Activated CD8-positive, alpha-beta memory T cell treated with anti-CD3 and anti-CD28 coated beads for 1 hour (primary cell): ENCODE measurements at places on chromosomes 3 and 15.

DNA sequence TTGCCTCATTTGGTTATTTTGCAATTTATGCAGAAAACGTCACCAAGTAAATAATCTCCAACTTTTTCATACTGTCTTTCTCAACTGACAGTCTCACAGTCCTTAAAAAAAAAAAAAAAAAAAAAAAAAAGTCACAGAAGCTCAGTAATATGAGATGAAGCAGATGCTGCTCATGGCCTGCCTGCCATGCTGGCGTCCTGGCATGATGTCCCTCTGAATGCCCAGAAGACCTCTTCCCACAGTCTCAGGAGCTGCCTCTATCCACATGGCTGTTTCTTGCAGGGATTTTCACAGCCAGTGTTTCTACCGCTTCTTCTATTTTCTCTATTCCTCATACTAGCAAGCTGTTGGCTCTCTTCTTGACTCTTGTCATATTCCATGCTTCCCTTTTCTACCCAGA is 87.7 kb downstream of the TGFBR2 start:
- DNase-seq = no peak

DNA sequence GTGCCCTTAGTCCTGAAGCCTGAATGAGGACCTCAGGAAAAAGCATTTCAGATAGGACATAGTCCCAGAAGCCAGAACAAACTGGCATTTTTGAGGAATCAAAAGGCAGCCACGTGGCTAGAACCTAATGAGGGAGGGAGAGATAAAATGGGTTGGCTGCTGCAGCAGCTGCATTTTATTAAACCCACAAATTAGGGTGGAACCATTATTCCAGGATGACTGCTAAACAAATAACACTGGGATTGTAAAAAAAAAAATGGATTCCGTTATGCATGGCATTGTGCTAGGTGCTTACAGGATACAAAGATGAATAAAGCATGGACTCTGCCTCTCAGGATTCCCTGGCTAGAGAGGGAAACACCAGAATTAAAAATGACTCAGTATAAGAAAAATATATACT is 141.5 kb downstream of the SATB1 start:
- DNase-seq = no peak

- no peak for DNase-seq
Measured at GRCh38 chr15:88423331-88423730, 43.9 kb downstream of the MRPL46 start.

- DNase-seq = no peak
Measured at GRCh38 chr15:87631093-87631492, 625.4 kb downstream of the NTRK3 start.

- DNase-seq = no peak
Measured at GRCh38 chr3:125220183-125220582, 7.6 kb upstream of the SLC12A8 start.

- DNase-seq = no peak
Measured at GRCh38 chr15:72474466-72474911, 359 bp downstream of the ARIH1 start.

GRCh38 chr3:24678021-24678420 is 183.4 kb upstream of the THRB start:
- no peak for DNase-seq

DNA sequence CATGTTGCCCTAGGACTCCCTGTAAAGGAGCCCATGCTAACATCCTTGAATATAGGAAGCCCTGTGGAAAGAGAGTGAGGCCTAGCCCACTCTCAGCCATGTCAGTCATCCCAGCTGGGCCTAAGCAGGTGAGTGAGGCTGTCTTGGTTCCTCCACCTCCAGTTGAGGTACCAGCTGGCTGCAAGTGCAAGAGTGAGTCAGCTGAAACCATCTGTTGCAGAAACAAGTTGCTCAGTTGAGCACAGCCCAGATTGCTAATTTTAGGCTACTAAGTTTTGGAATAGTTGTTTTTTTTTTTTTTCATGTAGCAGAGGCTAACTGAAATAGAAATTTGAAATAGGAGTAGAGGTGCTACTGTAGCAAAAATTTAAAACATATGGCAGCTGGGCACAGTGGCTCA is 43.7 kb upstream of the ADPGK start:
- no peak for DNase-seq

GRCh38 chr3:13197281-13197680 is 124.1 kb upstream of the IQSEC1 start:
- DNase-seq = no peak

DNA sequence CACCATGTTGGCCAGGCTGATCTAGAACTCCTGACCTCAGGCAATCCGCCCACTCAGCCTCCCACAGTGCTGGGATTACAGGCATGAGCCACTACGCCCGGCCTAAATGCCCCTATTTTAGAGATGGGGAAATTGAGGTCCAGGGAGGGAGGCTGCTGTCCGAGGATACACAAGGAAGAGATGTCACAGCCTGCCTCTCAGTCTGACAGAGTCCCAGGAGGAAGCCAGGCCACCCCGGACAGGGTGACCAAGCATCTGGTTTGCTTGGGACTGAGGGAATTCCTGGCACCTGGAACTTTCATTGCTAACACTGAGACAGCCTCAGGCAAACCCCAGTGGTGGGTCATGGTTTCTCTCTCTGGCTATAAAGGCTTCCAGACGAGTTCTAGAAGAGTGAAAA is 30.6 kb upstream of the ADAMTS7 start:
- DNase-seq = no peak

- no peak for DNase-seq
Measured at GRCh38 chr15:29925227-29926082, 103.2 kb upstream of the TJP1 start.

- DNase-seq = no peak
Measured at GRCh38 chr3:65481085-65481484, 557.6 kb downstream of the MAGI1 start.

DNA sequence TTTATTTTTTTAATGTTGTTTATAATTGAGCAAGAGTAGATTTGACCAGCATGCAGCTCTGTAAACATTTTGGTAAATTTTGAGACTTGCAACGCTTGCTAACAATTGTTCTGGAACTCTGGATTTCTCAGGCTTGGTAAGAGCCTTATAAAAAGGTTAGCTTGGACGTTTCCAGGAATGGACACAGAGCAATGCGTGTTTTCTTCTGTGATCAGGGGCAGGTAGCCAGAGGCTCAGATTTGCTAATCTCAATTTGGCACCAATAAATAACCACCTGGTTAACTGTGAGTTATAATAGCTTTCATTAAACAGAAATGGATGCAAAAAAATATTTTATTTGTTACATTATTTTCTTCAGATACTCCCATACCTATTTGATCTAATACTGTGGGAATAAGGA is 39.8 kb downstream of the CADM2 start:
- DNase-seq = no peak

- no peak for DNase-seq
Measured at GRCh38 chr3:182795389-182795782, 2.1 kb downstream of the ATP11B start.

DNA sequence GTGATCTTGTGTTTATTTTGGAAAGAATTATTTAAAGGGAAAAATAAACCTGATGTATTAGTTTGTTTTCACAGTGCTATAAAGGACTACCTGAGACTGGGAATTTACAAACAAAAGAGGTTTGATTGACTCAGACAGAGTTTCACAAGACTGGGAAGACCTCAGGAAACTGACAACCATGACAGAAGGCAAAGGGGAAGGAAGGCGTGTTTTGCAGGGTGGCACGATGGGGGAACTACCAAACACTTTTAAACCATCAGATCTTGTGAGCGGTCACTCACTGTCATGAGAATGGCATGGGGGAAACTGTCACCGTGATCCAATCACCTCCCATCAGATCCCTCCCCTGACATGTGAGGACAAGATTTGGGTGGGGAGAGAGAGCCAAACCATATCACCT is 87.0 kb downstream of the TP63 start:
- DNase-seq = no peak

DNA sequence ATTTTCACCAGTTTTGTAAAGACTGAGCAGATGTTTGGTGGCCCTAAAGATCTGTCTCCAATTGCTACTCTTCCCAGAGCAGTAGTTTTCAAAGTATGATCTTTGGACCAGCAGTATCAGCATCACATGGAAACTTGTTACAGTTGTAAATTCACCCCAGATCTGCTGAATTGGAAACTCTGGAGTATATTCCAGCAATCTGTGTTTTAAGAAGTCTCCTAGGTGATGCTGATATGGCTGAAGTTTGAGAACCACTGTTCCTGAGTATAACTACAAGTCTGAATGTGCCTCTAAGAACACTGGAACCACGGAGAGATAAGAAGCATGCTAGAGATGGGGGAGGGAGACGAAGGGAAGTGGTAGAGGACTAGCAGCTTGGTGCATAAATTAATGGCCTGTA is 45.7 kb downstream of the NUDT16 start:
- DNase-seq = no peak

DNA sequence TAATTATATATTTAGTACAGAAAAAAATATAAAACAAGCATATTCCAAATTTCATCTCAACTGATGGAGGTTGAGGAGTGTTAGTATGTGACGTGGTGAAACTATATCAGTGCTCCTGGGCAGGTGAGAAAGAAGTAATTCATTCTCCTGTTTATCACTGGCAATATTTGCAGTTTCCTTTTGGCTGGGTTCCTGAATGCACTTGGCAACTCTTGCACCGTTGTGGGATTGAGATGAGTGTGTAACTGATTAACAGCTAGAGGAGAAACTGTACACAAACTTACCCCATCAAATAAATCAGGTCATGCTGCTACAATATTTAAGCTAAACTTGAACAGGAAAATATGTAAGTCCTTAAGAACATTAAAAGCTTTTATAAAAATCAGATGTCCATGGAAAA is 2.1 kb upstream of the ATP13A4 start:
- DNase-seq = no peak

DNA sequence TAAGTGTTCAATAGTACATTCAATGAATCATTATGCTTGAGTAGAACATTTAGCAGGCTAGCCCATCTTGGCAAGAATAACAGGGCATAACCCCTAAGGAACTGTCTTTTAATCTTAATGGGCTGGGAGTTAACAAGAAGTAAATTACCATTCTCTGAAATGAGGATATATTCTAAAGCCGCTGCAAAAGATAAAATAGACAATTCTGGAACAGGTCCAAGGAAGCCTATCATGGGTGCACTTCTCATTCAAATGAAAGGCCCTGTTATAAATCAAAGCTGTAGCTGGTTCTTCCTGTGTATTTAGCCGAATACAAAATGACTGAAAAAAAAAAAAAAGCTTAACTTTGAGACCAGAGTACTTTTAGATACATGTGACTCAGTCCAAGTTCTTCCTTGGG is 15.6 kb downstream of the MTHFS start:
- DNase-seq = no peak

GRCh38 chr3:129317848-129318247 is 39.2 kb downstream of the HMCES start:
- DNase-seq = no peak

GRCh38 chr3:150150633-150151032 is 179.9 kb upstream of the PFN2 start:
- DNase-seq = no peak

GRCh38 chr15:95684126-95684525 is 646.4 kb upstream of the NR2F2 start:
- DNase-seq = no peak

GRCh38 chr15:70152070-70152480 is 54.4 kb upstream of the TLE3 start:
- DNase-seq = no peak

DNA sequence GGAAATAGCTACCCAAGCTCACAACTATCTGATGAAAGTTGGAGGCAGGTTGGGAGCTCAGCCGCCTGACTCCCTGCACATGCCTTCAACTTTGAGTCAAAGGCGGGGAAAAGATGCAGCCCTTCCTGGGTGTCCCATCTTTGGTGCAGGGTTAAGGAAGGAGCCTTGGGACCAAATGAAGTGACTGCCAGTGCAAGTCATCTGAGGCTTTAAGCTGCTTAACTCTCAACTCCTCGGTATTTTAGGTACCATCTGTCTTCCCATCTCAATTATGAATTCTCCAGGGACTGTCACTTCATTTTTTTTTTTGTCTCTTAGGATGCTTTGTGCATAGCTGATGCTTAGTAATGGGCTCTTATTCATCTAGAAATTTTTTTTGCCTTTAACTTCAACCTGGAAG is 408.8 kb upstream of the C2CD4B start:
- no peak for DNase-seq

DNA sequence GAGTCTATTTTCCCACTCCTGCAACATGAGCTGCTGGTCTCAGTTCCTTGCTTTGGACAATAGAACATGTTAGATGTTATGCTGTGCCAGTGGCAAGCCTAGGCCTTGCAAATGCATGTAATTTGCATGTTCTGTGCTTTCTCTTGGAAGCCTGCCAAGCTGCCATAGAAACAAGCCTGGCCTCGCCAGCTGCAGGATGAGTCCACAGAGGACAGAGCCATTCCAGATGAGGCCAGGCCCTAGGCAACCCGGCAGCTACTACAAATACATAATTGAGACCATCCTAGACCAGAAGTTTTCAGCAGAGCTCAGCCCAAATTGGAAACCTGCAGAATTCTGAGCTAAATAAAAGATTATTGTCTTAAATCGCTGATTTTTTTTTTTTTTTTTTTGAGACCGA is 39.6 kb downstream of the TRIM69 start:
- no peak for DNase-seq

DNA sequence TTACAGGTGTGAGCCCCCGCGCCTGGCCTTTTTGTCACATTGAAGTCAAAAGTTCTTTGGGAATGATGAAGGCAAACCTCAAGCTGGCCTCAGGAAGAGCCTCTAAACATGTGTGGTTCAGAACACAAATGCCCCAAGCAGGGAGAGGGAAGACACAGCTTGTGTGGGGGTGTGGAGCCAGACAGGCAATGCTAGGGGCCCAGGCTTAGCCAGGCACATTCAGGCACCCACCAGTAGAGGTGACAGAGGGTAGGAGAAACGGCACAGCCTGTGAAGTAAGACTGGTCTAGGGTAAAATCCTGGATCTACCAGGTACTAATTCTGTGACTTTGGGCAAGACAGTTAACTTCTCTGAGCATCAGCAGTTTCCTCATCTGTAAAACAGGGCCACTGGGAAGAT is 3.5 kb downstream of the HDC start:
- no peak for DNase-seq

GRCh38 chr15:77138167-77138522 is 67.2 kb upstream of the TSPAN3 start:
- no peak for DNase-seq

GRCh38 chr3:26560081-26560480 is 62.5 kb upstream of the LRRC3B start:
- DNase-seq = no peak

- no peak for DNase-seq
Measured at GRCh38 chr3:190322604-190323245, 479 bp upstream of the CLDN1 start.

GRCh38 chr3:184004476-184004875 is 13.2 kb downstream of the ABCC5 start:
- DNase-seq = no peak
